H1 (cell line): ENCODE measurements at places on chromosomes 6 and 20.

DNA sequence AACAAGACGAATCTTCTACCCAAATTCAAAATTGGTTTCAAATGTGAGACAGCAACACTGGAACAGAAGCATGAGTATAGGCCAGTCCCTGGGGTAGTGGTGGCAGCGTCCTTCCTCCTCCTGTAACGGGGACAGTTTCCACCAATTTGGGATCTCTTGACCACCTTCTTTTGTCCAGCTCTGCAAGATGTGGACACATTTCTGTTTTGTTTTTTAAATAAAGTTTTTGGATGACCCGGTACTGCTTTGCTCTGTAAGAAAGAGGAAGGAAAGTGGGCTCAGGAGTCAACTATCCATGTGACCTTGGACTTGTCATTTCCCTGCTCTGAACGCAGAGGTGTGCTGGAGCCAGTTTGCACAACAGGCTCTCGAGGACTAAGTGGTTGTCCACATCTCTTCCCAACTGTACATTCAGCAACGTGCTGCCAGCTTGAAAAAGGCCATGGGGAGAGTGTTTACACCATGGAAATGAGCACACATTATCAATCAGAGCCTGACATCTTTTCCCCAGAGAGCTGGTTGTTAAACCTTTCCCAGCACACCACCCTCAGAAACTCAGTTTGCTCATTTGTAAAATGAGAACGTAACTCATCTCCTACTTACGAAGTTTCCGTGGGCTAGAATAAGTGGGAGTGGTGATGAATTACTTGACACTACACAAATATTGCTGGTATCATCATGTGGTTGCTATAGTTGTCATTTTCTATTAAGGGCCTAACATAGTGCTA, 66.5 kb downstream of the ADTRP start:
- no peak for DNase-seq

DNA sequence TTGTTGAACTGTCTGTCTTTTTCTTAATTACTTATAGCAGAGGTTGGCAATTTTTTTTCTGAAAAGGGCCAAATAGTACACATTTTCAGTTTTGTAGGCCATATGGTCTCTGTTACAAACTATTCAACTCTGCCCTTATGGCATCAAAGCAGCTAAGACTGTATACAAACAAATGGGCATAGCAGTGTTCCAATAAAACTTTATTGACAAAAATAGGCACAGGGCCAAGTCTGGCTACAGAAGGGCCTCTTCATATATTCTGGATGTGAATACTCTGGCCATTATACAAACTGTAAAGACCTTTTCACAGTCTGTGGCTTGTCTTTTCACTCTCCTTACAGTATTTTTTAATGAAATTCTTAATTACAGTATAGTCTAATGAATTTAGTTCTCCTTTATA, 132.1 kb downstream of the PREX1 start:
- no peak for DNase-seq

DNA sequence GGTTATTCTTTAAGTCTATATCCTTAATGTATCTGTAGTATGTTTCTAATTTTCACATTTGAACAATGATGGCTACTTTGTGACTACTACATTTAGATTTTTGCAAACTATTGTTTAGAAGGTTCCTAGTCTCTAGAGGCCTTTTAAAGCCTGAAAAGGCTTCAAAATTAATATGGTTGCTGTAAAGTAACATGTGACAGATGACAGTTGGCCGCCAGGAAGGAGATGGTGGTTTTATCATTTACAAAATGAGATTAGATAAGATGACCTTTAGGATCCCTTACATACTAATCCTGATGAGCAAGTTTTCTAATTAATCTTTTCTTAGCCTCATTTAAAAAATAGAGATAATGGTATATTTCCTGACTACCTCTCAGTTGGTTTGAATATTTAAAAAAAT, 18.8 kb downstream of the SCAF8 start:
- DNase-seq = no peak

DNA sequence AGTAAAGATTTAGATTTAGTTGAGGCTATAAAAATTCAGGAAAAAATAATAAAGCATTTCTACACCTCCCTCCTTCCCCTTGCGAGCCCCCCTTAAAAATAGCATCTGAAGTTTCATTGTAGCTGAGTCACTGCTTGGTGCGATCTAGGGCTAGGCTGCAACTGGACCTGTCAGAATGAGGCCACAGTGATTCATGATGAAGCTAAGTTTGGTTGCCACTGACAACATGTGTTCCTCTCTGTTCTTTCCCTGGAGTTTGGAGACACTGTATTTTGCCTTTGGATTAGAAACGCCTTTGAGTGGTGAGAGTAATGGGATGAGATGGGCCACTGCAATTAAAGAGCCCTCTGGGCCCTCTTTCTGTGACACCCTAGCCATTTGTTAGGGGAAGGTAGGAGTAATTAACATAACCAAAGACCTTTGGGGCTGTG, 334.1 kb downstream of the NRN1 start:
- no peak for DNase-seq

DNA sequence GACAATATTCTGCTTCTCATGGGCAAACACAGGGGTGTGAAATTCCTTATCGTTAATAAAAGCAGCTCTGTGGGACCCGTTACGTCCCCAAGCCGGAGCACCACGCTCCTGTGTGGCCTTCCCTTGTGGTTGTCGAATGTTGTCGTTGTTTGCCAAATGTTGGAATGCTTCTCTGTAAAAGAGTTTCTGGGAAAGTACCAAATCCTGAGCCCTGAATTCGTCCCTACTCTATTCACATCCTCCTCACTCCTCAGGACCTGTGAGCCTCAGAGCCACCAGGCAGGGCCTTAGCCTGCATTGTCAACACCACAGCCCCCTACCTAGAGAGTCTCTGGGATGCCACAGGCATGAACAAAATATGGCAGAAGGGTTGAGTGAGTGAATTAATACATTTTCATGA, 64.0 kb downstream of the THBS2 start:
- DNase-seq = no peak

GRCh38 chr6:114471450-114471849, 128.6 kb upstream of the HS3ST5 start:
- DNase-seq = no peak

GRCh38 chr6:163900570-163900969, 486.1 kb downstream of the QKI start:
- DNase-seq = no peak

DNA sequence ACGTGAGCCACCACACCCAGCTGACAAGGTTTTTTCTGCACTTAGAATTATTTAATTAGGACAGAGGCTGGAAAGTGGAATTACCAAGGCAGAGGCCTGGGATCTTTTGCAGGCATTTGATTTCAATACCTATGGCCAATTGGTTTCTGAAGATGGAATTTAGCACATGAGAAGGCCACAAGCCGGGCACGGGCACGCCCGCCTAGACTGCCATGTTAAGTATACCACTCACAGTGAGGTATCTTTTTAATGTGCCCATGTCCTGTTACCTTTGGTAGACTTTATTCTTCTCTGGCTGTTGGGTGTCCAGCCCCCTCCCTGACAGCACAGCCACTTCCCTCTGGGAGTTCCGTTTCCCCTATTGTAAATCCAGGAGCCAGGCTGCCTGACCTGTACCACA, 18.0 kb upstream of the TAF8 start:
- no peak for DNase-seq
